ENCODE measurements at places on chromosomes 7 and 10. TPM values are rescaled to one million over a fixed set of nuclear protein-coding genes. Genes with fewer than 3 reads are reported as not detected.

The HOXA4 gene
- 0.15 TPM for total RNA-seq

The ZKSCAN1 gene
- total RNA-seq = 33.3 TPM

The AKR1C8 gene
- 0.25 TPM for total RNA-seq

The PPP1R3A gene
- 127 TPM for total RNA-seq

The TMEM176B gene
- 45.2 TPM for total RNA-seq

The CCL24 gene
- total RNA-seq = 0.47 TPM

The ZNF777 gene
- total RNA-seq = 8.4 TPM

The MMP21 gene
- total RNA-seq = not detected

The UPK3B gene
- total RNA-seq = 2.2 TPM

The TMEM236 gene
- total RNA-seq = 0.30 TPM

The SPDYE2B gene
- not detected for total RNA-seq

The PITX3 gene
- 1.1 TPM for total RNA-seq

The UCMA gene
- total RNA-seq = not detected

The PDGFA gene
- 32.7 TPM for total RNA-seq

The ADRA2A gene
- 0.64 TPM for total RNA-seq

The IFRD1 gene
- total RNA-seq = 20.6 TPM

The CC2D2B gene
- total RNA-seq = 0.45 TPM

The LAMTOR4 gene
- total RNA-seq = 104 TPM

The C7orf33 gene
- total RNA-seq = not detected

The EPO gene
- not detected for total RNA-seq
